ENCODE measurements at places on chromosomes 6 and 20.

GRCh38 chr6:155510879-155511278, 55.2 kb upstream of the NOX3 start:
- DNase-seq, result no peak

- DNase-seq, result no peak
These were observed 330.5 kb upstream of the MAP3K7 start for GRCh38 chr6:90917376-90917775.

- no peak for DNase-seq
These were observed 256.5 kb upstream of the RREB1 start for GRCh38 chr6:6851059-6851948.

DNA sequence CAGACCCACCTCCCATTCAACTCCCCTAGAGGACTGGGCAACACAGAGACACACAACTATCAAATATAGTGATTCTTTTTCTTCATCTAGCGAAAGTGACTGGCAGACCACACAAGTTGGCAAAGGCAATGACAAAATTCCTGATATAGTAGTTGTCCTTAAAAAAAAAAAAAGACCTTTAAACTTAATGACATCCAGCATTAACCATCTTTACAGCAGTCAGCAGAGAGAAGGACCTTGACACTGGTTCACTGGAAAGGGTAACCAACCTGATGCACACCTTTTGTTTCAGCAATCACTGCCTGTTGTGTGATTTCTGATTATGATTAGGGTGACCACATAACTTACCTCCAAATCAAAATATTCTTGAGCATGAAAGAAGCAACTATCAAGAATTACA, 1.7 kb upstream of the CNKSR3 start:
- no peak for DNase-seq

DNA sequence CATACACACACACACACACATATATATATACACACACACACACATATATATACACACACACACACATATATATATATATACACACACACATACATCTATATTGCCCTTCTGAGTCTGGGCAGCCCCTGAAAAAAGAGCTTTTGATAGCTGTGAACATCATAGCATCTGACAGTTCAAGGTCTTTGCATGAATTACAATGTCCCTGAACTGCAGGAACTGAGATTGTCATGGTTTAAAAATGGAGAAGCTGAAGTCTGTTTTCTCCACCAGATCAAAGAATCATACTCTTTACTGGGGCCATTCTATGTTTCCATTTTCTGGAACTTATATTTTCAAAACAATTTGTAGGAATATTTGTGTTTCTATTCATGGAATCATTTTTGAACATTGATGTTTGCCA, 189.8 kb downstream of the ZDHHC14 start:
- DNase-seq, result no peak

GRCh38 chr6:147166360-147166944, 37.8 kb upstream of the STXBP5 start:
- no peak for DNase-seq

DNA sequence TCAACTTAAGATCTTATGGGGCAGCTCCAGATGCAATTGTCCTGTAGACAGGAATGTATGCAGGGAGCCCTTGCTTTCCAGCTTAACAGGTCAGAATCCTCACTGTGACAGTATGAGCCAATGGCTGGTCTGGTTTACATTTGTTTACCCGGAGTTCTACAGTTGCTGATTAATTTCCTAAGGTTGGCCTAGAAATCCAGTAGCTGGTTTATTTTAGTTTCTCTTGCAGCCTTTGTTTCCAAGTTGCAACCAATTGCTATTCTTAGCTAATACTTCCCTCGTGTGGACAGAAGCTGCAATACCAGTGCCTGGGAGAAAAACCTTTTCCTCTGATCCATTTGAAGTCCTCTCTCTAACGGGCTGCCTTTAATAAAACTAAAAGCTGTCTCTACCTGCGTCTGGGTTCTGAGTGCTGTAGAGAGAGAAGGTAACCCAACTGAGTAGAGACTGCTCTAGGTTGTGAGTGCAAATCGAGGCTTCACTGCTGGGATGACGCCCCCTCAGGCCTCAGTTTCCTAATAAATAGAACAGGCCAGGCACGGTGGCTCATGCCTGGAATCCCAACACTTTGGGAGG, 45.9 kb downstream of the ZNF217 start:
- peak; percentile 7 for DNase-seq

DNA sequence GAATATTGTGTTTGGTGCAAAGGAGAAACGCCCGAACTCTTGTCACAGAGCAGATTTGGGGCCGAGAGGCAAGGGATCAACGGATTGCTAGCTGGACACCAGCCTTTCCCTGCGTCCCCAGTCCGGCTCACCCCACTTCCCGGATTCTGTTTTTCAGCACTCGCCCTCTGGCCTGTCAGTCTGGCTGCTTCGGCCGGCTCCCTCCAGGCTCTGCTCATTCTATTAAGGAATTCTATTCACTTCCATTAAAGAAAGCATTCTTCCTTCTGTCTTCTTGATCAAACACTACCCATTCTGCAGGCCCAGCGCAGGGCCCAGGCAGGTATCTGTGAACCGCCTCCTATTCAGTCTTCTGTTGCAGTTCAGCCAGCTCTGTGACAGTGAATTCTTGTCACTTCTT, 91.7 kb downstream of the RNF182 start:
- no peak for DNase-seq
